ENCODE measurements at places on chromosomes 1 and 21. TPM values are rescaled to one million over a fixed set of nuclear protein-coding genes. Genes with fewer than 3 reads are reported as not detected.

- H3K4me3 ChIP-seq = no peak overlapping the region
- no peak overlapping the region for H3K27ac ChIP-seq
- no peaks in the 10 kb centered on the region for H3K36me3 ChIP-seq
- peaks cover 8% of the 10 kb centered on the region for H3K27me3 ChIP-seq
Measured at GRCh38 chr1:99170516-99170915, 93.8 kb upstream of the PLPPR4 start.

DNA sequence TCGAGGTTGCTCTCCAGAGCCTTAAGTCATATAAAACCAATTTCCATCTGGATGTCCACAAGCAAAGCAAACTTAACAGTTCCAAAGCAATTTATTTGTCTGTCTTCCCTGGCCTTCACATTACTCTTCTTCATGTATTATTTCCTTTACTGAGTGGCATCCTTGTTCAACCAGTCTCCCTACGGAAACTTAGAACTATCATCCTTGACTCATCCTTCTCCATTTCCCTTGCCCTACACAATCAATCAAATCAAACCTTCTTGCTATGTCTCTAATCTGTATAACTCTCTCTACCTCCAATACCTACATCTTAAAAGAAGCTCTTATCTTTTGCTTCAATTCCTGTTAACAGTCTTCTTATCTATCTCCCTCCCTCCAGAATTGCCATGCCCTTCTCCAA, 25.4 kb downstream of the EGLN1 start:
- DNase-seq = no peak
- H3K27ac ChIP-seq = no peak overlapping the region
- H3K4me1 ChIP-seq = peaks cover 55% of the 10 kb centered on the region
- no peaks in the 10 kb centered on the region for H3K27me3 ChIP-seq
- H3K4me3 ChIP-seq = no peak overlapping the region
- H3K36me3 ChIP-seq = peaks cover 25% of the 10 kb centered on the region

GRCh38 chr1:221098471-221099405, 219.5 kb downstream of the HLX start:
- H3K4me3 ChIP-seq = no peak overlapping the region
- no peaks in the 10 kb centered on the region for H3K36me3 ChIP-seq
- DNase-seq = no peak
- H3K27me3 ChIP-seq = peaks cover 8% of the 10 kb centered on the region
- H3K27ac ChIP-seq = no peak overlapping the region

GRCh38 chr21:34348890-34349519, 14.8 kb upstream of the KCNE2 start:
- H3K36me3 ChIP-seq = no peaks in the 10 kb centered on the region
- no peak overlapping the region for H3K27ac ChIP-seq
- no peak overlapping the region for H3K4me3 ChIP-seq
- DNase-seq = no peak
- H3K27me3 ChIP-seq = no peaks in the 10 kb centered on the region

- no peaks in the 10 kb centered on the region for H3K27me3 ChIP-seq
- no peak overlapping the region for H3K27ac ChIP-seq
- H3K36me3 ChIP-seq = no peaks in the 10 kb centered on the region
- DNase-seq = peak; percentile 21
Measured at GRCh38 chr1:115183158-115183557, 93.9 kb upstream of the TSPAN2 start.

DNA sequence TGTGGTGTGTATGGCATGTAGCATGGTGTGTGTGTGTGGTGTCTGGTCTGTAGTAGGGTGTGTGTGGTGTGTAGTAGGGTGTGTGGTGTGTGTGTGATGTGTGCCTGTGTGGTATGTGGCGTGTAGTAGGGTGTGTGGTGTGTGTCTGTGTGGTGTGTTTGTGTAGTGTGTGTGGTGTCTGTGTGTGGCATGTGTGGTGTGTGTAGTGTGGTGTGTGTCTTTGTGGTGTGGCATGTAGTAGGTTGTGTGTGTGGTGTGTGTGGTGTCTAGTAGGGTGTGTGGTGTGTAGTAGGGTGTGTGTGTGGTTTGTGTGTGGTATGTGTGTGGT, 85.5 kb downstream of the SYT2 start:
- no peak overlapping the region for H3K4me3 ChIP-seq
- H3K36me3 ChIP-seq = no peaks in the 10 kb centered on the region
- H3K27me3 ChIP-seq = peaks cover 11% of the 10 kb centered on the region

- peaks cover 41% of the 10 kb centered on the region for H3K36me3 ChIP-seq
- no peaks in the 10 kb centered on the region for H3K27me3 ChIP-seq
- H3K4me3 ChIP-seq = no peak overlapping the region
- H3K27ac ChIP-seq = no peak overlapping the region
Measured at GRCh38 chr1:248852481-248853405, 6.1 kb downstream of the ZNF692 start.

The SMG7 gene
- total RNA-seq = 59.2 TPM

DNA sequence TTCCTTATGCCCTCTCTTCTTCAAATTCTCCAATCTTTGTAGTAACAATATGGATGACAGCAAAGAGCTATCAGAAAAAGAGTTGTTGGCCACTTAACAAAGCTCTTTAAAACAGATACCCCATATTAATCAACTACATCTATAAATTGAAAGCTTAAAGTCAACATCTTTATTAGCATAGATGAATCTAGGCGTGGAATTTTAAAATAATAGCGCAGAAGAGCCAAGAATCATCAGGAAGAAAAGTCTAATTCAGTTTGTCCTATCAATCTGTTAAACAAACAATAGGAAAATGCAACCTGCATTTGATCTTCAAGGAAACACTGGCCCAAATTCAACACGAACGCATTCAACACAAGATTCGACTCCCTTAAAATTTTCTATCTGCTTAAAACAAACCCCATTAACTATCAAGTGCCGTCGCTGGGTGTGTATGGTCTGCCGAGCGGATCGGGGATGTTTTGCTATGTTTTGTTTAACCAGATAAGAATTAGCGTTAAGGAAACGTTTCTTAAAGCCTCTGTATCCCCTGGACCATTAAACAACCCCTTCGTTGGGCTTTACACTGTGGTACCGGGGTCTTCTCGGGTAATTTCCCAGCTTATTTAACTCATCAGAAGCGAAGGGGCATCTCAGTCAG, 1.0 kb downstream of the LYST start:
- H3K4me1 ChIP-seq = peaks cover 40% of the 10 kb centered on the region
- DNase-seq = no peak
- H3K4me3 ChIP-seq = peak overlapping the region; percentile 98
- peaks cover 49% of the 10 kb centered on the region for H3K36me3 ChIP-seq
- no peaks in the 10 kb centered on the region for H3K27me3 ChIP-seq

The TMPRSS15 gene
- not detected for total RNA-seq

The DISC1 gene
- 5.0 TPM for total RNA-seq

The HHIPL2 gene
- total RNA-seq = not detected

DNA sequence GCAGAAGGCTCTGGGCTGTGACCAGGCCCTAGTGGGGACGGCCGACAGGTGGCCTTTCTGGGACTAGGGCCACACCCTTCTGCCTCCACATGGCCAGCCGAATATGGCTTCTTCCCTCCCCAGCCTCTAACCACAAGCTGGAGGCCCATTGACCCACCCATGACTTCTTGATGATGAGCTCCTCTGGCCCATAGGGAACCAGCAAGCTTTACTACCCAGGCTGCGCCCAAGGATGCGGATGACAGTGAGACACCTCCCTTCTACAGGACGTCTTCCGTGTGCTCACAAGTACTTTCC, 41.0 kb downstream of the LDLRAD2 start:
- no peak for DNase-seq
- no peaks in the 10 kb centered on the region for H3K27me3 ChIP-seq
- no peaks in the 10 kb centered on the region for H3K4me1 ChIP-seq
- H3K27ac ChIP-seq = no peak overlapping the region
- no peak overlapping the region for H3K4me3 ChIP-seq
- no peaks in the 10 kb centered on the region for H3K36me3 ChIP-seq

The S100A1 gene
- total RNA-seq = not detected

DNA sequence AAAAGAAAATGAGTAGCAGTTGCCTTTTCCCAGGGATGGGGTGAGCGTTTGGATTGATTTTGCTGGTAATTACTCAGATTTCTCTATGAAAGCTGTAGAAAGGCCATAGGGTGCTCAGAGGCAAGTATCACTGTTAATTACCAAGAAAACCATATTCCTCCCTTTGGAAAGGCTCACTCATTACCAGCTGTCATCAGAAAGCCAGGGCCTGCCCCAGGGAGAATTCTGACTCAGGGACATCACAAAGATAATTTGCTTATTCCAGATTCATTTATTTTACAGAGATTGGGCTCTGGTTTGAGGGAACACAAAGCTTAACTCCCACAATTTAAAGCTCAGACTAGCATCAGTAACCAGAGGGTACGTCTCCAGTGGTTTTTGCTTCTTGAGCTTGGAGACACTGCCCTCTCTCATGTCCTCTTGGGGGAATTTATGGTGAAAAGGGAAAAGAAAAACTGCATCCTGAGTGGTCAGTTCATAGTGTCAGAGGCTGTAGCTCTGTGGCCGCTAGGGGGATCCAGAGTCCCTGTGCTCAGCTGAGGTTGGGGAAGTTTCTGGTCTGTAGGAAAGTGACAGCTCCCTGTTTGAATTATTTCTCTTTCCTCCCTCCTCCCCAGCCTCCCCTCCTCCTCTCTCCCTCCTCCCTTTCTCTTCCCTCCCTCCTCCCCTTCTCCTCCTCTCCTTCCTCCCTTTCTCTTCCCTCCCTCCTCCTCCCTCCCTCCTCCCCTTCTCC, 204.3 kb downstream of the KCNJ6 start:
- no peaks in the 10 kb centered on the region for H3K36me3 ChIP-seq
- peak; percentile 75 for DNase-seq
- no peak overlapping the region for H3K27ac ChIP-seq
- no peaks in the 10 kb centered on the region for H3K4me1 ChIP-seq
- peaks cover 23% of the 10 kb centered on the region for H3K27me3 ChIP-seq
- no peak overlapping the region for H3K4me3 ChIP-seq

GRCh38 chr21:38504066-38504465, 5.8 kb upstream of the ERG start:
- H3K27me3 ChIP-seq = peaks cover 19% of the 10 kb centered on the region
- no peak for DNase-seq
- no peak overlapping the region for H3K27ac ChIP-seq
- H3K4me3 ChIP-seq = no peak overlapping the region
- H3K4me1 ChIP-seq = peaks cover 3% of the 10 kb centered on the region

DNA sequence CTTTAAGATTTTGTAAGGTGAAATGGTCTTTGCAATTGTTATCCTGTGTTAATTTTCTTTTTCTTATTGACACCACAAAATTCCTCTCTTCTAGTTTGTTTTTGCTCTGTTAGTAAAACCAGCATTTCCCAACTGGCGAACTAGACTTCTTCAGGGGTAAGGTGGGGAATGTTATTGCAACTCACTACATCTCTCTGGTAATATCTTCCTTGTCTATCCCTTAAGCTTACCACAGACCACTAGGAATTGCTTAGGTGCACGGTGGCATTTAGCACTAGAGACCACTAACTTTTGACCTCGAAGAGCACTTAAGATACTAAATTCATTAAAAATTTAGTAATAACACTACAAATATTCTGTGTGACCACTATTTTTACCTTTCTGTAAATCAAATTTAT, 4.2 kb upstream of the COA6 start:
- DNase-seq = no peak
- H3K4me1 ChIP-seq = peaks cover 21% of the 10 kb centered on the region
- H3K27me3 ChIP-seq = no peaks in the 10 kb centered on the region

The KRTAP19-3 gene
- total RNA-seq = not detected

- no peak for DNase-seq
- H3K4me1 ChIP-seq = peaks cover 62% of the 10 kb centered on the region
- H3K4me3 ChIP-seq = no peak overlapping the region
- no peaks in the 10 kb centered on the region for H3K27me3 ChIP-seq
- no peak overlapping the region for H3K27ac ChIP-seq
Measured at GRCh38 chr1:234839663-234840062, 229.7 kb upstream of the IRF2BP2 start.

GRCh38 chr1:107879346-107879745, 85.6 kb downstream of the VAV3 start:
- no peak overlapping the region for H3K4me3 ChIP-seq
- no peak overlapping the region for H3K27ac ChIP-seq
- peaks cover 14% of the 10 kb centered on the region for H3K36me3 ChIP-seq
- DNase-seq = no peak
- no peaks in the 10 kb centered on the region for H3K27me3 ChIP-seq
- H3K4me1 ChIP-seq = peaks cover 56% of the 10 kb centered on the region

The FOXO6 gene
- total RNA-seq = 0.68 TPM

DNA sequence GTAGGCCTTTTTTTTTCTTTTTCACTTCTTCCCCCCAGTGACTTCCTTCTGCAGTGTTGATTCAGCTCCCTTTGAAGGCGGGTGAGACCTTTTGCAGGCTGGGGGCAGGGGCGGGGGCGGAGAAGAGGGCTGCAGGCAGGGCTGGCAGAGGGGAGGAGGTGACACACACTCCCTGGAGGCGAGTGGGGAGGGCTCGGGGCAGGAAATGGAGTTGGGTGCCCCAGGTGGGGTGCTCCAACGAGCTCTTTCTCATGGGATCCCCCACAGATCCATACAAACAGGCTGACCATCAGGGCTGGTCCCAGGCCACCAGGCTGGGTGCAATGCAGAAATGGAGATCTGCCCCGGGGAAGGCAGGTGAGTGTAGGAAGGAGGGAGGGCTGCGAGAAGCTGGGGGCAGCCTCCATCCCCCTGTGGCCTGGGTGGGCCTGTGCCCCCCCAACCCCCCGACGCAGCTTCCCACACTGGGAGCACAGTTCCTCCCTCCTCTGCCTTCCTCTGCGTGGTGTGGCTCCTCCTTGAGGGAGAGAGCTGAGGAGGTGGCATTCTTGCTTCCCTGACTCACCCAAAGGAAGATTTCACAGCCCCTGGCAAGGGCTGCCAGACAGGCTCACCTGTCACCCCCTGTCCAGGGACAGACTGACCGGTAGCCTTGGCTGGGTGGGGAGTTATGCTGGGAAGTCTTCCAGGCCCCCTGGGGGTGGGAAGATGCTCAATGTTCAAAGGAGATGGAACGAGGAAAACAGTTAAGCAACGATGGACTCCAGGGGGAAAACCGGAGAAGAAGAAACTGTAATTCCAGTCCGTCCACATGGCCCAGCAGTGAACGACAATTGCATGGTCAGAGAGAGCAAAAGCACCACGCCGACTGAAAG, 7.1 kb upstream of the ITGB2 start:
- peaks cover 27% of the 10 kb centered on the region for H3K36me3 ChIP-seq
- no peaks in the 10 kb centered on the region for H3K27me3 ChIP-seq
- H3K4me1 ChIP-seq = peaks cover 77% of the 10 kb centered on the region
- peak overlapping the region; percentile 78 for H3K4me3 ChIP-seq
- H3K27ac ChIP-seq = peak overlapping the region; percentile 96

All from activated CD8-positive, alpha-beta T cell treated with anti-CD3 and anti-CD28 coated beads for 36 hours (primary cell).